Occipital lobe (tissue), 3 donors: ENCODE measurements at places on chromosomes 1 and 21. TPM values are rescaled to one million over a fixed set of nuclear protein-coding genes. Genes with fewer than 3 reads are reported as not detected.

Gene C1orf21
- 31.7 TPM for total RNA-seq

Gene PRAMEF26
- total RNA-seq: not detected

Gene FAM131C
- total RNA-seq: 1.7 TPM

Gene CR1L
- total RNA-seq: 0.16 TPM

Gene PHLDA3
- 9.8 TPM for total RNA-seq

Gene WDR64
- total RNA-seq: not detected

Gene LRRC53
- total RNA-seq: not detected

Gene AIRE
- not detected for total RNA-seq

Gene EPS8L3
- total RNA-seq: not detected

Gene TMEM200B
- 0.94 TPM for total RNA-seq

Gene SPRR1B
- total RNA-seq: not detected

Gene MFAP2
- 5.6 TPM for total RNA-seq
